ENCODE measurements at places on chromosomes 5 and 9.

GRCh38 chr9:122228191-122228567, 578 bp downstream of the LHX6 start:
- DNase-seq: no peak

- no peak for DNase-seq
These were observed 104.1 kb upstream of the SPRY4 start for GRCh38 chr5:142428773-142429473.

- DNase-seq: no peak
These were observed 326.9 kb upstream of the PUM3 start for GRCh38 chr9:3170819-3171218.

GRCh38 chr5:127924606-127925005, 159.0 kb upstream of the SLC12A2 start:
- DNase-seq: no peak

DNA sequence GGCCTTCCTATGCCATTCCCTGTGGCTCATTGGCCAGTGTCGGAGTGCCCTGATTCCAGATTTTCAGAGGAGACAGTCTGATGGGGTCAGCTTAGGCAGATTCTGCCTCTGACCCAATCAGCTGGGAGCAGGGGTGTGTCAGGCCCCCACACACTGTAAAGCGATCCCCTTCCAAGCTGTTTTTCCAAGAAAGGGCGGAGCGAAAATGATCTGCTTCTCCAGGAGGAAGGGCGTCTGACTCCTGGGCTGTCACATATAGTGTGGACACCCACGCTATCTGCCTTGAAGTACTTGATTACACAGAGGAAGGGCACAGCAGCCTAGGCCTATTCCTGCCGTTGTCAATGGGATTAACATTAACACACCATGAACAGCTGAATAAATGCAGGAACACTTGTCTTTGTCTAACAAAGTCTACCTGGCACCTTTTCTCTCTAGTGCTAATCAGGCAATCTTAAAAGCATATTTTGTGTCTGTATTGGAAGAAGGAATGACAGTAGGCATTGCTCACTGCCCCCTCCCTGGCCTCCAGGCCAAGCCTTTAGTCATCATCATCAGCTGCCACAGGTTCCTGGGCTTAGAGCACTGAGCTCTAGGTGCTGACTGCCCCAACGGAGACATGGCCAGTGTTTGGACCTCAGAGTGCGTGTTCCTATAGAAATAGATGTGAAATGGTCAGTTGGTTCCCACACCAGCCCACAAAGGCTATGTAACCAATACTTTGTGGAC, 218.7 kb downstream of the MELK start:
- no peak for DNase-seq

DNA sequence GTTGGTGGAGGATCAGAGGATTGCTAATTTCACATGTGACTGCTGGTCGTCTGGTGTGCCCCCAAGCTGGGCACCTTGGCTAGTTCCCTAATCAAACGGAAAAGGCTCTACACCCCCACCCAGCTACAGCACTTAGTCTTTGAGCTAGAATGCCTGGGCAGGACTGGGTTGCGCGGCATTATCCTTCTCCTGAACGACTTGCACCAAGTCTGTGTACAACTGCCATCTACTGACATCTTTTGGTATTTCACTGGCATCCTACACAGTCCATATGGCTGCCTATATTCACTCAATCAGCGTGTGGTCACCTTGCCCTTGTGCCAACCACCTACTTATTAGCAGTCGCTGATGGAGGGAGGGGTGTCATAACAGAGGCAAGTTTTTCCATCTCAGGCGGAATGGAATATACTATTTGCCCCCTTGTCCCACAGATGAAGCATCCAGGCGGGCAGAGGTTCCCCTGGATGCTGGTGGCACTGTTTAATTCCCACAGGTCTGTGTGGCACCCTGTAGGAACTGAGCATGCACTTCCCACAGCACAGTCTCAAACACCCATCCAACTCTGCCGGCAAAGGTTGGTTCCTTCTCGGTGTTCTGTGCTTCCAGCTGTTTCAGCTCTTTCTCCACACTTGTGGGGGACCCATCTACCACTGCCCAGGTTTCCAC, 150.1 kb downstream of the OSTF1 start:
- no peak for DNase-seq

- DNase-seq: peak; percentile 67
These were observed at the start of gene PCDHAC2 for GRCh38 chr5:140966293-140967225. Gene PCDHAC2, plus strand, starts transcription at chr5:140966476. Its CDS starts 291 bp downstream, at chr5:140966767.
